ENCODE measurements at places on chromosomes 1 and 21. TPM values are rescaled to one million over a fixed set of nuclear protein-coding genes. Genes with fewer than 3 reads are reported as not detected.

KCNK1 gene
- total RNA-seq: 12.9 TPM

HTR1D gene
- 0.66 TPM for total RNA-seq

RAB13 gene
- 43.3 TPM for total RNA-seq

OR2L5 gene
- 0.17 TPM for total RNA-seq

FAAH gene
- total RNA-seq: 19.7 TPM

SH2D5 gene
- total RNA-seq: 1.5 TPM

GPR3 gene
- total RNA-seq: 1.7 TPM

Data from spinal cord (tissue), 10 donors.